ENCODE measurements at places on chromosomes 16 and 17.

- no peak for DNase-seq
Measured at GRCh38 chr17:62178579-62178978, 113.5 kb upstream of the MED13 start.

GRCh38 chr17:4560421-4560820 lies at the start of gene GGT6:
Gene GGT6 (minus strand): TSS chr17:4560577. CDS start chr17:4560521, 56 bp downstream.
- no peak for DNase-seq

DNA sequence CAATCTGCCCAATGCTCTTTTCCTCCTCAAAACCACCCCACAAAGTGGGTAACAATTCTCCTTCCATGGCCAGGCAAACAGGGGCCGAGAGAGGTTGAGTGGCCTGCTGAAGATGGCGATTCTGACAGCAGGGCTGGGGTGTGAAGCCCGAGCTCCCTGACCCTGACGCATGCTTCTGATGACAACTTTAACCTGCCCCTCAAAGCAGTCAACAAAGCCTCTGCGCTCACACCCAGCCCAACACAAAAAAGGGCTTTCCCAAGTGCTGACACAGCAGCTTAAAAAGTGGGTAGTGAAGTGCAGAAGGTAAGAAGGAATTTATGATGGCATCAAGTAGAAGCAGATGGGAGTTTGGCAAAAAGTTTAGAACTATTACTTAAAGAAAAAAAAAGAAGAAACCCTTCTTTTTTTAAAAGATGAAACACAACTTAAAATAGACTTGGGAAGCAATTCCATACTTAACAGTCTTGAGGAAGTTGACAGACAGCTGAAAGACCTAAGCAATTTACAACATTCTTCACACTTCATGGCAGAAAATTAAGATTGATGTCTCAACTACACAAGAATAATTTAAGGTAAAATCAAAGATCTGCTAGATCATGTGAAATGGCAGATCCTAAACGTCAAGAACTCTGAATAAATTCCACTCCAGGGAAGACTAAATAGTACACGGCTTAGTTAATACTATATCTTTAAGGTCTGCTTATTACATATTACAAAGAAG lies 133.9 kb downstream of the PARN start:
- DNase-seq, result no peak

GRCh38 chr17:27690882-27691281 lies 59.9 kb downstream of the LGALS9 start:
- DNase-seq, result no peak

GRCh38 chr17:27542841-27543463 lies 86.7 kb downstream of the KSR1 start:
- DNase-seq, result no peak

GRCh38 chr17:14688134-14688533 lies 387.3 kb downstream of the HS3ST3B1 start:
- no peak for DNase-seq

DNA sequence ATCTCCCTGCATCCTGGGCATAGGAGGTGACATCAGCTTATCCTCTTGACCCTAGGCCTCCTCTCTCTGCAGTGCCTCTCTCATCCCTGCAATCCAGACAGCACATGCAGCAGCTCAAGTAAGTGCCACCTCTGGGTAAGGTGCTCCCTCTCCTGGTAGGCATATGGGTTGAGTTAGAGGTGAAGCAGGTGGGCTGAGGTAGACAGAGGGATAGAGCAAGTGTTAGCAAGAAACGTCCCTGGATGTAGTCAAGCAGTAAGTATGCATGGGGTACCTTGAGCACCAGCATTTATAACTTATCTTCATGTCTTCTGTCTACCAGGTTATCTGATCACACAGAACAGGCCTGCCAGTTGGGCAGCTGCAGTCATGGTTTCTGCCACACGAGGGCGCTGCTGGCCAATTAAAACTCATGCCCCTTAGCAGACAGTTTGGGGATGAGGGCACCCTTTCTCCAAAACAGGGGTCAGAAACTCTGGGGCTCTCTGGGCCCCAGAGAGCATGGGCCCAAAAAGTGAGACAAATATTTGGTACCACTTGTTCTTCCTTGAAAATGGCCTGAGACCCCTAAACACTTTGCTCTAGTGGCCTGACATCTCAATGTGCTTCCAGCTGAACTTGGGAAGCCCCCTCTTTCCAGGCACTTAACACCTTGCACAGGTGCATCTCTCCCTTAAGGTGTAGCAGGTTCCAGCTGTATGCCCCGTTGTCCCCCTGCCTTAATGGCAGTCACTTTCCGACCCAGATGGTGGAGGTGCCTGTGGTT lies 59.8 kb downstream of the NEUROD2 start:
- DNase-seq, result no peak

DNA sequence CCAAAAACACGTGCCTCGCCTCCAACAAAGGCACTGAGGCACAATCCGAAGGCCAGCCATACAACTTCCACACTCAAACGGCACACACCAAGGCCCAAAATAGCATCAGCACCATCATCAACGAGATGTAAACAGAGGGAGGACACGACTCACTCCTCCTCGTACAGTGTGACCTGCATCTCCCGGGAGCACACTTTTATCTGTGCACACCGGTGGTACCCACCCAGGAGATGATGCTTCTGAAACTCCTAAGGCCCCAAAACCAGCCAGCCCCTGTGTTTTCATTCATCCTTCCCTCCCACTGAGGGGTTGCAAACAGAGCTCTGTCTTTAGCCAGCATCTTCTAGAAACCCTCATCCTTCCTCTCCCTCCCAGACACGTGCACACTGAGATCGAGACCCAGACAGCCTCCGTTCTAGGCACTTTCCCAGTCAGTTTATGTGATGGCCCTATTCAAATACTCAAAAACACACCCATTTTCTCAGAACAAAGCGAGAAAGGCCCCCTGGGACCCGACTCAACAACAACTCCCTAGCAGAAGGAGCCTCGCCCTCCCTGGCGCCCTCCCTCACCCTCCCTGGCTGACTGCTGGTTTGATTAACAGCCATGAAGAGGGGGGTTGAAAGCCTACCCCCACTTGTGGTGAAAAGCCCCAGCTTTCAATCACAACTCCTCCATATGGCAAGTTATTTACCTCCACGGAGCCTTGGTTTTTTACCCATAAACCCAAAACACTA lies 76.3 kb downstream of the GAS7 start:
- DNase-seq, result no peak

- DNase-seq, result no peak
Measured at GRCh38 chr16:10981697-10982216, 37.4 kb downstream of the CLEC16A start.

DNA sequence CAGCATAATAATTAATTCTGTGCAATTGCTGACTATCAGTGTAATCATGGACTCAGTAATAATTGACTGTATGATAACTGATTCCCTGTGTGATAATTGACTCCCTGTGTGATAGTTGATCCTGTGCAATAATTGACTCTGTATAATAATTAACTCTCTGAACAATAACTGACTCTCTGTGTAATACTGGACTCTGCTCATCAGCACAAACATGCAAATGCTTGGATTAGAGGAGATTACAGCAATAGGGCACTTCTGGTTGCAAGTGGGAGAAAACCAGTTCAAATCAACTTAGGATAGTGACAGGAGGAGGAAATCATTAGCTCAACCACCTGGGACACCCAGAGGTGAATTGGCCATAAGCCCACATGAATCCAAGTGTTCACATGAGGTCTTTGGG lies 582.1 kb downstream of the RBFOX1 start:
- DNase-seq, result no peak

DNA sequence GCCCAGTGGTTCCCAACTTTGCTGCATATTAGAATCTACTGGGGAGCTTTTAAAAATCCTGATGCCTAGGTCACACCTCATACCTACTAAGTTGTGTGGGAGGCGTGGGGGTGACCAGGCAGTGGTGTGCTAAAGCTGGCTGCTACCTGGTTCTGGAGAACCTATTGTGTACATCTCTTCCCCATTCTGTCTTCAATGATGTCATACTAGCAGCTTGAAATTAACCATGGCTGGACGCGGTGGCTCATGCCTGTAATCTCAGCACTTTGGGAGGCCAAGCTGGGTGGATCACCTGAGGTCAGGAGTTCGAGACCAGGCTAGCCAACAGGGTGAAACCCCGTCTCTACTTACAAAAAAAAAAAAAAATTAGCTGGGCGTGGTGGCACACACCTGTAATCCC lies 11.3 kb upstream of the NLK start:
- DNase-seq, result no peak

- DNase-seq, result no peak
Measured at GRCh38 chr17:15882058-15882720, 62.7 kb upstream of the ADORA2B start.

- no peak for DNase-seq
Measured at GRCh38 chr16:81625544-81626153, 153.4 kb upstream of the PLCG2 start.

GRCh38 chr17:45315648-45316433 lies 979 bp downstream of the MAP3K14 start:
- no peak for DNase-seq

GRCh38 chr17:44119062-44119461 lies 4.4 kb downstream of the HDAC5 start:
- DNase-seq, result no peak

DNA sequence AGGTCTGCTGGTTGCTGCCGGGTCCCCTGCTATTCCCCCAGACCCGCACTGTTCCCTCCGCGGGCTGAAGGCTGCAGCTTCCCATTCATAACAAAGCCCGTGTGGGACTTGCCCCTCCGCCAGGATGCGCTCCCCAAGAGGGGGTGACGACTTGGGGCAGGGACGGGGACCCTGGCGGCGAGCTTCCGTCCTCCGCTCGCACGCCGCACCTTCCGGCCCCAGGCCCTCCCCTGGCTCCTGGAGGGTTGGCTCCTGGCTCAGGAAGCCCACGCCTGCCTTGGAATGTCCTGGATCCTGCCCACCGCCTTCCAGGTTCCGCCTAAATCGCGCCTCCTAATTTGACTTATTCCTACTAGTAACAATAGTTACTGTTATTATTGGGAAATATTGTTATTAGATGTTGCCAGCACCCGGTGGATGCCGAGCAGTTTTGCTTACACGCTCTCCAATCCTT lies 1.1 kb upstream of the TFAP4 start:
- no peak for DNase-seq

- DNase-seq, result no peak
Measured at GRCh38 chr17:48569240-48569582, 8.9 kb downstream of the HOXB4 start.

DNA sequence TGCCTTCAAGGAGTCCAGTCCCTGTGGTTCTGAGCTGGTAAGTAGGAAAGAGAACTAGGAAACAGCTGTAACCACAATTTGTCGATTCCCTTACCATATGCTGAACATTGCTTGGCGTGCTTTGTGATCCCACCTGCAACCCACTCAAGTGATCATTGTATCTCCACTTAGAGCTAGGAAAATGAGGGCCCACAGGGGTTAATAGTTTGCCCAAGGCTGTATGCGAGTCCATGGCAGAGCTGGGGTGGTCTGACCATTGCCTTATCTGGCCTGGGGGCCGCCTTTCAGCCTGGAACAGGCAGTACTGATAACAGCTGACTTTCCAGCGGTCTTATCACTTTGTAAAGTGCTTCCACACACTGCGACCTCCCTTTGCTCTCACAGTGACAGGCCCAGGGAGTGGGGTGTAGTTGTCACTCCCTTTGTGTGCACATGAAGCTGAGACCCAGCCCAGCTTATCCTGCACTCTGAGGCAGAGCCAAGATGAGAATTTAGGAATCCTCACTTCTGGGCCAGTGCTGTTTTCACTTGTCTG lies 9.8 kb downstream of the MYL4 start:
- no peak for DNase-seq

DNA sequence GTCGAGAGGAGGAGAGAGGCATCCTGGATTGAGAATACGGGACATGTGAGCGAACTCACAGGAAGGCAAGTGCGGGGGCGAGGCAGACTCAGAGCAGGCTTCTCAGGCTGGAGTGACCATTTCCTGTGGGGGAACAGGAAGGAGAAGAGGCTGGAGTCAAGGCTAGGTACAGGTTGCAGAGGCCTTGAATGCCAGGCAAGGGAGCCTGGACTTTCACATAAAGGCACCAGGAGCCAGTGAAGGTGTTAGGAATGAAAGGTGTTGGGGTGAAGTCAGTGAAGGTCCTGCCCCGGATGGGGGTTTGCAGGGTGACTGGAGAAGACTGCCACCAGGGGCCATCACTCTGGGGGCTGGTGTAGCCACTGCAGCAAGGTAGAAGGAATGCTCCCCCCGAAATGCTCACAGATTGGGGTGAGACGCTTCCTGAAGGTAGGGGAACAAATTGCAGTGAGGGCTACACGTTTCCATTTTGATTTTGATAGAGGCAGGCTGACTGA lies 5.3 kb upstream of the GPRC5C start:
- DNase-seq, result no peak

GRCh38 chr16:9102943-9103342 lies 11.5 kb downstream of the HAPSTR1 start:
- DNase-seq, result no peak

GRCh38 chr17:42670789-42671657 lies 5.8 kb downstream of the PLEKHH3 start:
- DNase-seq, result no peak

GRCh38 chr17:70144260-70144846 lies 25.0 kb upstream of the KCNJ2 start:
- no peak for DNase-seq

DNA sequence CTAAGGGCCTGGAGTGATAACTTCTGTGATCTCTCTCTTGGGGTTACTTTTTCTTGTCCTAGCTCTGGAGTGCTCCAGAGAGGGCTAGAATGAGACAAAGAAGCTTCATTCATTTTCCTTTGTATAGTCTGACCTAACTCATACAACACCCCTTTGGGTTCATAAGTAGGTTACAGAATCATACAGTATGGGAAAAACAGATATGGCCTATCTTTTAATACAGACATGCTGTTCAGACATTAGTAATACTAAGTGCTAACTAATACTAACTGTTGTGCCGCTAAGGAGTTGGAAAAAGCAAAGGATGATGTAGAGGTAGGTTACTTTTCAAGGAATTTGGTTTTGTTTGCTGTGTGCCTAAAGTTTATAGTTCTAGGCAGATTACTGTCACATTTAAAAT lies 84.7 kb downstream of the NLK start:
- no peak for DNase-seq

DNA sequence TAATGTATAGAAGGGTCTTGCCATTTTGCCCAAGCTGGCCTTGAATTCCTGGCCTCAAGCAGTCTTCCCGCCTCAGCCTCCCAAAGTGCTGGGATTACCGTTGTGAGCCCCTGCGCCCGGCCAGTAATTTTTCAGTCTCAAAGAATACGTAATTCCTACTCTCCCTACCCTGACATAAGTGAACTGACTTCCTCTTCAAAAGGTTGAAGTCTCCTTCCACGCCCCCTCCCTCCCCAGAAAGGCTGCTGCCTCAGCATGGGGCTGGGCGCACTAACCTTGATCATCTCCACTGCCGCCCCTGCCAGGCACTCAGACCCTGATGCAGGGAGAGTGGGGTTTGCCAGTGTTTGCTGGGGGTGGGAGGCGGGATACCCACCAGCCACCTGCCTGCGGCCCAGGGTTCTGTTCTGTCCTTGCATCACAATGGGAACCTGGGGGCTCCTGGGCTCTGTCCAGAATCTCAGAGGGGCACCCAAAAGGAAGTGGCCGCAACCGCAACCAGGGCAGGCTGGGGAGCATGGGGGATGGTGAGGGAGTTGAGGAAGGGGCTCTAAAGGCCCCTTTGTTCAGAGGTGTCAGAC lies 27.5 kb downstream of the KIFC3 start:
- DNase-seq, result no peak

- no peak for DNase-seq
Measured at GRCh38 chr17:59439741-59440211, 108.3 kb downstream of the YPEL2 start.

GRCh38 chr16:57695680-57696069 lies 1.1 kb downstream of the DRC7 start:
- DNase-seq, result no peak

GRCh38 chr16:83955218-83956130 lies 2.4 kb downstream of the OSGIN1 start:
- no peak for DNase-seq

Data from GOT3 (cell line).